ENCODE measurements at places on chromosomes 3 and 15.
A peak's percentile ranks its signal among the peaks of the same experiment; 100 is the strongest.

GRCh38 chr15:63474810-63475316 is 29.5 kb upstream of the USP3 start:
- no peak for DNase-seq

- DNase-seq = no peak
Observed at GRCh38 chr3:138542977-138543376, 51.1 kb downstream of the CEP70 start.

- DNase-seq = peak; percentile 58
Observed at GRCh38 chr3:29171043-29171990, 109.6 kb upstream of the RBMS3 start.

DNA sequence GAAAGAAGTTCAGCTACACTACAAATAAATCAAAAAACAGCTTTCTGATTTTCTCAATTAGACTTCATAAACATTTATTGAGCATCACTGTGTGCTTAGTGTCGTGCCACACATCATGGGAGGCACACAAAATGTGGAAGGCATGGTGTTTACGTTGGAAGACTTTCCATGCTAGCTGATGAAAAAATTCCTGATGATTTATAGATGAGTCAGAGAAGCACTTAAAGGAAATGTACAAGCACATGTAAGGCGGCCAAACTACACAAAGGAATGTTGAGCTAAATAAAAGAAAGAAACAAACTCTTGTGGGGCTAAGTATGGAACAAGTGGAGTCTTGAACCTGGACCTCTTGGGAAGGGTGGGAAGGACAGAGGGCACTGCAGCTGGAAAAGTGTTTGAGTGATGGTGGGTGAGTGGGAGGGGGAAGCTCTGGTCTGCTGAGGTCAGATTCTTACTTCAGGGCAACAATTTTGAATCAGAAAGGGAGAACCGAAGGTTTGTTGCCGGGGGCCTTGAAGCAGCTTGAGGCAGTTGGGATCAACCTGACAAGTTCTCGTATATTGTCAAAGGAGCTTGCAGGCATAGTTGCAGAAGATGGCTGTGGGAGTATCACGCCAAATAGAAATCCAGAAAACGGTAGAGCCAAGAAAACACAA is 66.9 kb downstream of the FOXB1 start:
- DNase-seq = no peak

Data from T-helper 1 cell (primary cell).